GM20000 (cell line): ENCODE measurements at places on chromosomes 1 and 21.
A peak's percentile ranks its signal among the peaks of the same experiment; 100 is the strongest.

- no peak for DNase-seq
These were observed 3.1 kb upstream of the ACP6 start for GRCh38 chr1:147673406-147673805.

DNA sequence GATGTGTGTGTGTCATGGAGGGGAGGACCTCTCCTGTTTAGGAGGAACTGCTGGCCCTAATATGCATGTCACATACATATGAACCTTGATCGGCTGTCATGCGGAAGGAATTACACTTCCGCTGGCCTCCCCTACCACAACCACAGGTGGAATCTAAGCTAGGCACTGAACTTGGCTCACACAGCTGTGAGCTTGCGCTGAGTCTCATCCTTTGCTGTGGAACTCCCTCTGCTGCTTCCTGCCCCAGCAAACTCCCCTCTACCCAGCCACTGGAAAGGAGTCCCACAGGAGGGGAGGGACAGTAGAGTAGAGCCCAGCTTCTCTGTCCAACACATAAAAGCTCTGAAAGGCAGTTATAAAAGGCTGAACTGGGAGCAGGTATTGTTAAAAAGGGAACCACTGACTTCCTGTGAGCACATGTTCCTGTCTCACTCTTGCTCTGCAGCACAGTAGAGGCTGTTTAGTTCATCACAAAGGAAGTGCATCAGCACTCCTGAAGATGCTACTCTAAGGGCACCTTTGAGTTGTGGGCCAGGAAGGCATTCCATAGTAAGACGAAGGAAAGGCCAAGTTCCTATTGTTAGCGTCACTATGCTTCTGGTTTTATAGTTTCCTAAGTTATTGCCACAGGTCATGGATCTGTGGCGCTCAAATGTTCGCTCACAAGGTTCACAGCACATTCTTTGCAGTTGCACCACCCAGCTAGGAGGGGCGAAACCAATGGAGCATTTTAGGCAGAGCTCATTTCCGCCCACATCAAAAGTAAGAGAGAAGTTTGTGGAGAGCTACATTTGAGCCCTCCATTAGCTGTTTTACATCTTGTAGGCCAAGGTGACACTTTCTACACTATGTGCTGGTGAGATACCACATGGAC, 17.7 kb upstream of the PTPRC start:
- peak; percentile 39 for DNase-seq

DNA sequence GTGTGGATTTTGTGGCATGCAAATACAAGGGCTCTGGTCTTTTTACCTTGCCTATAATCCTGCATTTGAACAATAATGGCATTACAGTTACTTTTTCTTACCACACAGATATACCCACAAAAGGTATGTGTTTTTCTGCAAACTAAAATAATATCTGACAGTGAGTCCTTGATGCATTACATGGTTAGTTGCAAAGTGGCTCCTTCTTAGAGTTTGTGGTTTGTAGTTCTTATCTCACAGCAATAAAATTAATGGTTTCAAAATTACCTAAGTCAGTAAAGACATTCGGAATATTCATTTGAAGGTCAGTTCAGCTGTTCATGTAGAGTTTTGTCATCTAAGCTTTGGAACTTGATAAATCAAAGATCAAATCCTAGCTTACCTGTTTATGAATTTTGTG, 43.5 kb downstream of the SNX7 start:
- no peak for DNase-seq

DNA sequence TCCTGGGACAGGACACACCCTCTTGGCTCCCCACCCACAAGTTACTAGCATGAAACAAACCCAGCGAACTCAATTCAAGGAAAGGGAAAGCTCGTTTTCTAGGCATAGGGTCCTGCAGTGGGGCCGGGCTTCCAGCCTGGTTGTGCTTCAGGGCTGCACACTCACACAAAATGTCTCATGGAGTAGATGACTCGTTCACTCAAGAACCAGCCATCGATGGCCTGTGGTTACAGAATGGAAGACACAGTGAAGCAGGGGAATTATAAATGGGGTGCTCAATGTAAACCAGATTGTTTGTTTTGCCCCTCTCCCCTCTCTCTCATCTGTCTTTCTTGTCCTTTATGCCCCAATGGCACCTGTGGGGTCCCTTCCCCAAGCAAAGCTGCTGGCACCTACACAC, 56.0 kb upstream of the COX20 start:
- DNase-seq: no peak

- no peak for DNase-seq
These were observed 264.8 kb upstream of the DUSP10 start for GRCh38 chr1:222006715-222007114.

GRCh38 chr1:4324525-4324924, 329.9 kb upstream of the AJAP1 start:
- DNase-seq: no peak

GRCh38 chr1:15755021-15755645, 3.5 kb upstream of the FBLIM1 start:
- DNase-seq: no peak

- DNase-seq: no peak
These were observed 105.3 kb upstream of the CLDN14 start for GRCh38 chr21:36584980-36585940.

DNA sequence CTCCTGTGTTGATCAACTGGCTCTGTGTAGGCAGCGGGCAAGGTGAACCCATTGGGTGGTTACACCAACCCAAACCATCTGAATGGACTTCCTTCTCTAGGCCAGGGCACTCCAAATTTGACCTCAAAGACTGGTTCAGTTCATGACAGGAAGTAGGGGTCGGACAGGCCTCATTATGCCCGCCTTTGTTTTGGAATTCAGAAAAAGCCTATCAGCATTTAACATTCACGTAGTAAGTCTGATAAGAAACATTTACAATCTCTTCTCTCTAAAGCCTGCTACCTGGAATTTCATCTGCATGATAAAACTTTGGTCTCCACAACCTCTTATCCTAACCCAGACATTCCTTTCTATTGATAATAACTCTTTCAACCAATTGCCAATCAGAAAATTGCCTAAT, 97.1 kb upstream of the ETV3 start:
- DNase-seq: no peak

- DNase-seq: no peak
These were observed 62.1 kb upstream of the CD55 start for GRCh38 chr1:207259391-207259790.

GRCh38 chr1:58994664-58995063, 210.8 kb upstream of the JUN start:
- no peak for DNase-seq

GRCh38 chr1:38533772-38534472, 325.6 kb downstream of the RRAGC start:
- no peak for DNase-seq

GRCh38 chr21:34730194-34730593, 61.4 kb downstream of the CLIC6 start:
- DNase-seq: no peak
